ENCODE measurements at places on chromosomes 5 and 9.

GRCh38 chr9:136210276-136210675, 5.3 kb upstream of the LHX3 start:
- no peak for DNase-seq

- DNase-seq, result no peak
Measured at GRCh38 chr5:146669656-146670055, 153.7 kb upstream of the GPR151 start.

- no peak for DNase-seq
Measured at GRCh38 chr5:6465831-6466790, 17.5 kb downstream of the UBE2QL1 start.

DNA sequence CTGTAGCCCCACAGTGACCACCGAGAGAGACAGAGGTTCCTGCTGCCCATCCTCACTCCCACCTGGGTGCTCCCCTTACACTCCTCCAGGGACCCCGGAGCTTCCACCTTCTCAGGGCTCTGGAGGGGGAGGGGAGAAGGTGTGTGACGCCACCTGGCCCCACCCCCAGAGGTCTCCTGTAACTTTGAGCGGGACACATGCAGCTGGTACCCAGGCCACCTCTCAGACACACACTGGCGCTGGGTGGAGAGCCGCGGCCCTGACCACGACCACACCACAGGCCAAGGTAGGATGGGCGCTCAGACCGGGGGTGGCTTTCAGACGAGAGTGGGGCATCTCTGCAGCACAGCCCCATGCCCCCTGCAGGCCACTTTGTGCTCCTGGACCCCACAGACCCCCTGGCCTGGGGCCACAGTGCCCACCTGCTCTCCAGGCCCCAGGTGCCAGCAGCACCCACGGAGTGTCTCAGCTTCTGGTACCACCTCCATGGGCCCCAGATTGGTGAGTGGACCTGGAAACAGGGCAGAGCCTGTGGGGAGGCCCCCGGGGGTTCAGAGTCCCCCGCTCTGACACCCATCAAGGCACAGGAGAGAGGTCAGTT, 4.5 kb downstream of the MAMDC4 start:
- no peak for DNase-seq

- no peak for DNase-seq
Measured at GRCh38 chr5:139597134-139597533, 36.0 kb downstream of the UBE2D2 start.

GRCh38 chr5:178206166-178207101, 2.1 kb downstream of the HNRNPAB start:
- DNase-seq, result no peak

DNA sequence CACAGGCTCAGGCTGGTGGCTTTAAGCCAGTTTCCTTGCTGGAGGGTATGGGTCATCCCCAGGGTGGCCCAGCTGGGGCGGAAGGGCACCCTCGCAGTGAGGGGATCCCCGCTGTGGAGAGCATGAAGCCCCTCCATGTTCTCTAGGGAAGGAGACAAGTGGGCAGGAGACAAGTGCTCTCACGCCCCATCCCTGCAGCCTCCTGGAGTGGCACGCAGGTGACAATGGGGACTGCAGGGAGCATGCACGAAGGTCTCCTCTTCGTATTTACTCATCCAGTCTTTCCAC, 83.3 kb downstream of the GTF3C4 start:
- no peak for DNase-seq

DNA sequence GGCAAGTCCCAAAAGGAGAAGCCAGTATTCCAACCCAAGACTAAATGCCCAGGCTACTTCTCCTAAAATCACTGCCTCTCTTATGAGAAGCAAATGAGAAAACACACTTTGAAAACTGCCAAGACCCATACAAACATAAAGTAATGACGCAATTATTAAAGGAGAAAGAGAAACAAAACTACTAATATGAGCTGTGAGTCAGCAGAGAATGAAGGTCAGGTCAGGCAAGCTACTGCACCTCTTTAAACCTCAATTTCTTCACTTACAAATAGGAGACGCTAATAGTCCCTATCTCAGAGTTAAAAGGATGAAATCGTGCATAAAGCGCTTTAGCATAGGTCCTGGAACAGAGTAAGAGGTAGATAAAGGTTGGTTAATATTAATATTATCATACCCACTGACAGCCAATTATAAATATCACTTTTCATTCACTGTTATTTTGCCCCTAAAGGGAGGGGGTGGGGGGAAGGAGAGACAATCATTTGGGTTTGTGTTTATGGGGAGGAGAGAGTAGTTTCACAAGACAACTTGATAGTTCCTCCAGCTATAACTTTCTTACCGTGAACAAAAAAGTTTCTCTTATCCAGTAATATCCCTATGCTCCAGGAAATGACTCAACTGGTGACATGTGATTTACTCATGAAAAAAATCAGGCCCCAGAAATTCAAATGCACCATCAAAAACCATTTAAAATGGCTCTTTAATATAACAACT, 3.6 kb downstream of the PSMB7 start:
- no peak for DNase-seq

- DNase-seq, result peak; percentile 8
Measured at GRCh38 chr9:1005043-1005667, 28.7 kb downstream of the DMRT3 start.

DNA sequence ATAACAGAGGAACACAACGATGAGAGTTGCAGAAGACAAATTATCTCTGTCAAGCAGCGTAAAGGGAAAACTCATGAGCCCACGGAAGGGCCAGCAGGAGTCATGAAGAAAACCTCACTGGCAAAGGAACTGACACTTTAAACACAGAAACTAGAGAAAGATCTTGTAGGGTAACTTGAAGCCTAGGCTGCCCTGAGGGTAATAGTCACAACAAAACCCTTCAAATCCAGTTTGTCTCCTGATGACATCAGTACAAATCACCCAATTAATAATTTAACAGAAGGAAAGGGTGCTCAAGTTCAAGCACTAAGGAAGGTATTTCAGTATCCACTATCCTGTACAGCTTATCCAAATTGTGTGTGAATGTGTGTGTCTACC, 549.1 kb downstream of the MTRR start:
- no peak for DNase-seq

DNA sequence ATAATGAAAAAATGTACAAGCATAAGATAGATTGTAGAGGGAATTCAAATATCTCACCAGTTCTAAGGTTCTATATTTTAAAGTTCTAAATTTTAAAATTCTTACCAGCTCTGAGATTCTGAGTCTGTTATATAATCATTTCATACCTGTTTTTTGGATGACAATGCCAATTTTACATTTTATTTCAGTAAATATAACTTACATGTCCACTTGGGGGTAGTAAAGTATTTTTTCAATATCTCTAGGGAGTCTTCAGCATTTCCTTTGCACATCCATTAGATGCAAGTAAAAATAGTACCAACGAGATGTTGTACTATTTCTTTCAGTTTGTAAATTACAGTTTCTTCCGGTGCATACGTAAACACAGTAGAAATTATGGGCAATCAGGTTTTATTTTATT, 25.7 kb downstream of the NMUR2 start:
- DNase-seq, result no peak

DNA sequence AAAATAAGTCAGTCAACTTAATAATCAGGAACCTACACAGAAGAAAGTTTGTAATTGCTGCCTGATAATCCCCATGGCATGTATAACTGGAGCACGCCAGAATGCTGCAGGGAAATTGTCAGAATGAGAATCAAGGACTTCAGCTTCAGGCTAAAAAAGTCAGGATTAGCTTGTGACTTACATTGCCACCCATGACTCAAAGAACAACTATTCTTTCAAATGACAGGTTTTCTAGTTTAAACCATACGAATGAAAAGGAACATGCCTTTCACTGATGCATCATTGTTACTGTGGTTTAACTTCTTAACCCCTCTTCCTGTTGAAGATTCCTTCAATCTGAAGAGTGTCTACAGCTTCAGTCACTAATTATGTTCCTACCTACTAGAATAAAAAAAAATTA, 112.4 kb downstream of the ISL1 start:
- DNase-seq, result no peak

GRCh38 chr9:133467101-133467500, 7.3 kb downstream of the CACFD1 start:
- DNase-seq, result no peak

DNA sequence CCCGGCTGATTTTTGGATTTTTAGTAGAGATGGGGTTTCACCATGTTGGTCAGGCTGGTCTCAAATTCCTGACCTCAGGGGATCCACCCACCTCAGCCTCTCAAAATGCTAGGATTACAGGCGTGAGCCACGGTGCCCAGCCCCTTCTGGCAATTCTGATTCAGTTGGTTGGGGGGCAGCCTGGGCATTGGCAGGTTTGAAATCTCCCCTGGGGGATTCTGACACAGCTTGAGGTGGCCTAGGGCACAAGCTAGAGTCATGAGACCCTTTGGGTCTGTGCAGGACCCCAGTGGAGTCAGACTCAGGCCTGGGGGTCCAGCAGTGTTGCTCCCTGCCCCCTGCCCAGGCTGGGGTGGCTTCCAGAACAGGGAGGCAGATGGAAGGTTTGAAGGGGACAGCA, 239.8 kb downstream of the PBX3 start:
- no peak for DNase-seq

GRCh38 chr9:128097543-128098296, 29.7 kb downstream of the SLC25A25 start:
- no peak for DNase-seq

DNA sequence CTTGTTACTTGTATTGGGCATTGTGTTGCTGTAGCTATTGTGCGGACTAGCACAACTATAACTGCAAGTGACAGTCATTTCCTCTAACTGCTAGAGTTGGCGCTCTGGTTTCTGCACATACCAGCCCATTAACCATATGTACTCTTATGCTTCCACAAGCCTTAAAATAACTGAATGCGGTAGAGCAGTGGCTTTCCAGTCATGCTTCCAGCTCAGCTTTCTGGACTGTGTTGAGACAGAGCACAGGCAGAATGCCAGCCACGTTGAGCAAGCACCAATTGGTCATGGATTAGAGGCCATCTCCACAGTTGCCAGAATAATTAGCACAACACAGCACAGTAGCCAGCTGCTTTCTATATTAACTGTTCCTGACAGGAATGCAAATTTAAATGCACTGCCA, 12.2 kb downstream of the INVS start:
- DNase-seq, result no peak

DNA sequence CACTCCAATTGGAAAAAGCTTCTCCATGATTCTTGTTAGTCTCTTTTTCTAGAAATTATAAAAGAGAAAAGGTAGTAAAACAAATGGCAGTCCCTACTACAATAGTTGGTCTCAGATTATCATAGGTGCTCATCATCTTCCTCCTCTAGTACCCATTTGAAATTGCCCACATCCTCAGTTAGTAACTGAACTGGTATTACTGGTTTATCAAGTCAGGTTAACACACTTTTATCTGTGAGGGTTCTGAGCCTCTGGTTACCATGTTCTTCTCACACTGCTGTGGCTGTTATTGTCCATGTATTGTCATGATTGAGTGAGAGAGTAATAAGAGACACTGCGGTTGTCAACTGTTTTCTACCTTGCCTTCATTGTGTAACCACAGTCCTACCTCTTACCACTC, 901.7 kb downstream of the TLE1 start:
- no peak for DNase-seq

DNA sequence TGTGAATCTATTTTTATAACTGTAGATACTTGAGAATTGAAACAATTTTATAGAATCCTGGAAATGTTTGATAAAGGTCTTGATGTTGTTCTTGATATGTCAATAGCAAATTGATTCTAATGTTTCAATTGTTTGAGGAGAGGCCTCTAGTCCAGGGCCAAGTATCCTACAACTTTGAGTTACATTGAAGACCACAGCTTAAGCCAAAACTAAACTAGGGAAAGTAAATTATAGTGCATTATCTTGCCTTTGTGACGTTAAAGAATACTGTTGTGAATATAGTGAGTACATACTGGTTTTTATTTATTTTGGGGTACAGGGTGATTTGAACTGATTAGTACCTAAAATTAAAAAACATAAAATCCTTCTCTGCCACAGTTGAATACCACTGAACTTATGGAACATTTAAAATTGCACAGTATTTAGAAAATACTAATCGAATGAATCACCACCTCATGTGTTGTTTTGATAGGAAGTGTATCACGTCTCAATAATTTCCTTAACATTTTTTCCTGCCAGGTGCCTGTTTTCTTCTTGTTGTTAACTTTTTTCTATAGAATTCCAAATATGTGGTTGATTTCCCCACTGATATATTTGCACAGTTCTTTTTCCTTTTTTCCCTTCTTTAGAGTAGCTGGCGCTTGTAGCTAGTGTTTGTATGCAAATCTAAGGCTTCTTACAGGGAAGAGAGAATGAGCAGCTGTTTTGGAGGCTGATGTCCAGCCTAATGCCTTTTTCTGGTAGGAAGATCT, 12.5 kb downstream of the ARHGEF28 start:
- DNase-seq, result no peak

GRCh38 chr5:122321921-122322320, 9.9 kb downstream of the SNCAIP start:
- no peak for DNase-seq

DNA sequence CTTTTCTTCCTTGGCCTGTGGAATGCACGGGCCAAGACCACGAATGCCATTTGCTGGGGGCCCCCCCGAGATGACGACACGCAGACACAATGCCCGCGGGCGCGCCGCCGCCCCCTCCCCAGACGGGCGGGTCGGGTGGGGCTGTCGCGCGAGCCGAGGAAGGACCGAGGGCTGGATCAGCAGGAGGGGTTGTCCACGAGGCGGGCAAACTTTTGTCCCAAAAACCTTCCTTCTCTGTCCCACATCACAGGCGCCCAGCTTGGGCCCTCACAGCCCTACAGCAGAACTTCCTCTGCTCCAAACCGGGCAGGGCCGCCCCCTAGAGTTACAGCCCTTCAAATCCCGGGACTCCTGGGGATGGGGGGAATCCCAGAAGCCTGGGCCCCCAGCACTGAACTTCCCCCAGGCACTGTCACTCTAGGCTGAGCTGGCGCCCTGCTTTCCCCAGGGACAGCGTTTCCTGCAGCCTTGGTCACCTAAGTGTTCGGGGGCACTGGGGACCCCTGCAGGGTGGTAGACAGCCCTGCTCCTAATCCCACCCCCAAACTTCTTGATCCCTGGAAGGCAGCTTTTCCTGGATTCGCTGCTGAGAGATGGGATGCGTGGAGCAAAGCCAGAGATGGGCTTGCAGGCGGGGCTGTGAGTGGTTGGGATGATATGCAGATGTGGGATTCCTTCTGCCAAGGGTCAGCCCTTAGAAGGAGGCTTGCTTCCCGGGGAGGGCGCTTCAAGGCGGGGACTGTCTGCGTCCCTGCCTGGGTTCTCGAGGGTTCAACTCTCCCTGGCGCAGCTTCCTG, 980 bp downstream of the COL5A1 start:
- peak; percentile 56 for DNase-seq

DNA sequence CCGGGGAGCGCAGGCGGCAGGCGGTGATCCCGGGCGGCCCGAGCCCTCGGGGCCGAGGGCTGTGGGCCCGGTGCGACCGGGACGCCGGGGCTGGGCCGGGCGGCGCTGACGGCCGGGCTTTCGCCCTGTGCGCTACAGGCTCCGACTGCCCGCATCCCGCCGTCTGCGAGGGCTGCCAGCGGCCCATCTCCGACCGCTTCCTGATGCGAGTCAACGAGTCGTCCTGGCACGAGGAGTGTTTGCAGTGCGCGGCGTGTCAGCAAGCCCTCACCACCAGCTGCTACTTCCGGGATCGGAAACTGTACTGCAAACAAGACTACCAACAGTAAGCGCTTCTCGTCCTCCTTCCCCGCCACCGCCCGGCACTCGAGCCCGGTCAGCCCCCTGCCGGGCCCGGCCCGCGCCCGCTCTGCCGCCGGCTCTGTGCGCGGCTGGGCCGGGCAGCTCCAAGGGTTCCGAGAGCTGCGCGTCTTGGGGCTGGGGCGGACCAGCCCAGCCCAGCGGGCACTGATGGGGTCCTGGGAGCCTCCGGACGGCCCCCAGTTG, 1.6 kb downstream of the LMX1B start:
- DNase-seq, result no peak

- no peak for DNase-seq
Measured at GRCh38 chr5:93922551-93922950, 181.2 kb upstream of the POU5F2 start.

- DNase-seq, result no peak
Measured at GRCh38 chr9:128001779-128002298, 21.1 kb upstream of the EEIG1 start.

Data from urinary bladder (tissue), 4 donors.